Stimulated activated CD4-positive, alpha-beta T cell treated with anti-CD3 and anti-CD28 coated beads, Interleukin-4, amount 100 ng/mL, for 24 hours (primary cell): ENCODE measurements at places on chromosomes 3 and 15.

DNA sequence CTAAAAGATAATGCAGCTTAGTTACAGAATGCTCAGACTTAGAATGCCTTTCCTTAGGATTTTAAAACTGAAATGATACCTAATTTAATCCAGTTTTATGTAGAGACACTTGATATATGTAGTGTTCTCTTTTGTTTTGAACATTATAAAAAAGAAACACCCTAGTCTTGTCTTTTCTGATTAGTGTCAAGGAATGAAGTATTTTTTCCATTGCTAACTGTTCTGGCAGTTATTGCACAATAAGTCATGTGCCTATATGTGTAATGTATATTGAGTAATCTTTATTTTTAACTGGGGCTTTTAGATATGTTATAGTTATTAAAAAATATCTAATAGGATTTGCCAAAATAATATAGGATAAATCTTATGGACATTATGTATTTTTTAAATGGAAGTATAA is 4.5 kb downstream of the ARL8B start:
- no peak for DNase-seq

DNA sequence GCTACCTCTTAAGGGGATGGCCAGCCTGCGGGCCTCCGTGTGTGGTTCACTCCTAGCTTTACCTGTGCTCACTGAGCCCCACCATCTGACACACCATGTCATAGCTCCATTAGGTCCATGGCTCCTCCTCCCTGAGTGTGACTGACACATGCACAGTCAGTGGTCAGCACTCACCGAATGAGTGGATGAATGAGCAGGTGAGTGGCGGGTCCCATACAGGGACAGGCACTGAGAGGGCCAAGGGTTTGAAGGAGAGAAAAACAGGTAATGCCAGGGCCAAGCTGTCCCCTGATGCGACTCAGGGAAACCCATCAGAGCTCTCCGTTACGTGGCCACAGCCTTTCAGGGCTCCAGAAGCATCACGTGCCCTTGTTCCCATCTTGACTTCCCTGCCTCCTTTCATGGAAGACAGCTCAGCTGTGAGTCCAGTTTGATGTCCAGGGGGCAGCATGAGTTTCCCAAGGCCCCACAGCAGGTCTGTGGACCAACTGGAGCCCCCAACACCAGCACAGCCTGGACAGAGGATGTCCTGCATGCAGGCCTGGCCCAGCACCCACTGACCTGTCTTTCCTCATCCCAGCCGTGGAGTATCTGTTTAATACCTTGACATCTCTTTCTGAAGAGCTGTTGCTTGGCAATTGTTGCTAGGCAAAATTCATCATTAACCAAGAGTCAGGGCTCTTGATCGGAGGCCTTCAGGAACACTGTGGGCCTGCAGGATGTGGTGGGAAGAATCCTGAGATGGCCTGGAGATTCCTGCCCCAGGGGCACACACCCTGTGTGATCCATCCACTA is 84.4 kb downstream of the PLXNA1 start:
- no peak for DNase-seq

GRCh38 chr3:16883057-16883722 is 1.6 kb upstream of the PLCL2 start:
- no peak for DNase-seq

GRCh38 chr3:126538966-126539365 is 15.0 kb downstream of the CHST13 start:
- DNase-seq: no peak

DNA sequence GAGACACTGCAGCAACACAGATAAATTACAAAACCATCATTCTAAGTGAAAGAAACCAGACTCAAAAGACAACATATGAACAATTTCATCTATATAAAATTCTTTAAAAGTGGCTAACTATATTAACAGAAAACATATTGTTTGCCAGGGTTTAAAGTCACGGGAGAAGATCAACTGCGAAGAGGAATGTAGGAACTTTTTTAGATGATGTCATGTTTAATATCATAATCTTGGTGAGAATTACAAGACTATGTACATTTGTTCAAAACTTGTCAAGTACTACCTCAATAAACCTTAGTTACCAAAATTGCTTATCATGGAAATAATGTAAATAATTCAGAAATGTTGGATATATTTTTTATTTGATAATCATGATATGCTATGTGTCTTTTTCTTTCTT is 395.1 kb upstream of the PLSCR5 start:
- DNase-seq: no peak
